ENCODE measurements at places on chromosomes 7 and 10.

DNA sequence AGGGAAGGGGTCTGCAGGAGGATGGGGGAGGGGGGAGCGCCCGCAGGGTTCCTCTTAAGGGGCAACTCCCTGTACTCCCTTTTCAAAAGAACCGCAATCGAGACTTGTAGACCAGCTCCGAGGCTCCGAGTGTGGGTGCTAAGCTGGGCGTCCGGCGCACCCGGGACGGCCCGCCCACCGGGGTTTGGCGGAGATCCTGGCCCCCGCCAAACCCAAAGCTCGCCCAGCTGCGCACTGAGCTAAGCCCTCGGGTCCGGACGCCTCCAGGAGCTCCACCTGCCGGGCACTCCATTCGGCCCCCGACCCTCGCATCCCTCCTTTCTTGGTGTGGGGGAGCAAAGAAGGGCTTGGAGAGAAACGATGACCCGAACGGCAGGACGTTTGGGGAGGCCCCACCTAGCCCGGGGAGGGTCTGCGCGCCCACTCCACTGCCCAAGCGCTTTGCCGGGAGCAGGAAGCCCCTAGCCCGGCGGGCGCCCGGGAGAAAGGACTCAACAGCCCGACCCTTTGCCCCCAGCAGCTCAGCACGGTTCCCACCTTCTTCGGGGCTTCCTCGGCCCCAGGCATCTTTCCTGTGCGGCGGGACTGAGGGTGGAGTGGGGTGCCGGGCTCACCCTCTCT lies 651 bp downstream of the AFAP1L2 start:
- DNase-seq = peak; percentile 26

GRCh38 chr10:127243490-127244272 lies 47.3 kb upstream of the INSYN2A start:
- peak; percentile 42 for DNase-seq

- peak; percentile 42 for DNase-seq
Measured at GRCh38 chr10:21989453-21990154, 13.9 kb downstream of the DNAJC1 start.

- DNase-seq = no peak
Measured at GRCh38 chr10:25888627-25889026, 45.4 kb upstream of the MYO3A start.

DNA sequence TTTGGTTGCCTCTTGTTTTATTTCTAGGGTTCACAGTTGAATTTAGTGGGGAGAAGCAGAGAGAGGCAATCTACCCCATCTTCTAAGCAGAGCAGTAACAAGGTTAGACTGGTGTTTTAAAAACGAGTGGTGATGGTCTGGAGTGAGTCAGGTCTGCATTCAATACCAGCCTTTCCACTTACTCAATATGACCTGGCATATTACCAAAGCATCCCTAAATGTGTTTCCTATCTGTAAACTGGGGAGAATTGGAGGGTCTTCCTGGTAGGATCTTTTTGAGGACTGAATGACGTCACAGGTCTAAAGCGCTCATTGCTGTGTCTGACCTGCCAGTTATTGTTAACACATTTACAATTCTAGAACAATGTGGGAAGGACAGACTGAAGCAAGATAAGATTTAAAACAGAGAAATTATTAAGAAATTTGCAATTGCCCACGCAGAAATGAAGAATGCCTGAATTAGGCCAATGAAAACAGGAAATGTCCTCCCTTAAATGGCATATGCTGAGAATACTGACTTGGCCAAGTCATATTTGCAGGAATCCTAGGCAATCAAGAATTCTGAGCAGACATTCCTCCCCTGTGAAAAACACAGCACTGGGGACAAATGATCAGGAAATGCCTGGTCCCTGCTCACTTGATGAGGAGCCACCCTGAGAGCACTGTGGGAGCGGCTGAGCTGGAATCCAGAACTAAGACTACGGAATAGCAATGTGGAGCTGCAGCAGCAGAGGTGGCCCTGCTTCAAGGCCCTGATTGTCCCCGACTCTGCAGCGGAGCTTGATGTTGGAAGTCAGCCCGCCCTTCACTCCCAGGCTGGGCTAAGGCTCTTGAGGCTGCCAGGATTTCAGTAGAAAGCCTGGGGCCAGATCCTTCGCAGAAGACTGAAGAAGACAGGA lies 184.5 kb upstream of the CXCL12 start:
- peak; percentile 88 for DNase-seq

Data from GM03348 (cell line).